HS-27A (cell line): ENCODE measurements at places on chromosomes 5 and 9.

DNA sequence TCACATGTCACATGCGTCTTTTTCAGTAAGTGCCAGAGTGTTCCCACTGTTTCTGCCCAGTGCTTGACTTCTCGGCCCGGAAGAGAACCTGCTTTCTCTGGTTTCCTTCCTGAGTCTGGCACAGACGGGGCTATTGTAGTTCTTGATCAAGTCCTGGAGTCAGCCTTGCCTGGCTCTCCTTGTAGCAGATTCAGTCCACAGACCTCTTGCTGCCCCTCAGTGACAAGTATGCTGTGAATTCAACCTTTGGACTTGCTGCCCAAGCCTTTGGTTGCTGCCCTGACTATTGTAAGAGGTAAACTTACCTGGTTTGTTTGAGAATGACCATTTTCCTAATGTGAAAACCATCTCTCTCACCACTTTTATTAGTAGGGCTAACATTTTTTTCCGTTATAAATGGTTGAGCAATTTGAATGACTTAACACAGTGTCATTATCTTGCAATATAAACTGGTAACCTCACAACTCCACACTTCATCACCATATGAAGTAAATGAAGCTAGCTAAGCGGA lies 24.7 kb downstream of the ZBTB34 start:
- no peak for DNase-seq

GRCh38 chr5:77946381-77947040 lies 170.4 kb upstream of the TBCA start:
- no peak for DNase-seq

DNA sequence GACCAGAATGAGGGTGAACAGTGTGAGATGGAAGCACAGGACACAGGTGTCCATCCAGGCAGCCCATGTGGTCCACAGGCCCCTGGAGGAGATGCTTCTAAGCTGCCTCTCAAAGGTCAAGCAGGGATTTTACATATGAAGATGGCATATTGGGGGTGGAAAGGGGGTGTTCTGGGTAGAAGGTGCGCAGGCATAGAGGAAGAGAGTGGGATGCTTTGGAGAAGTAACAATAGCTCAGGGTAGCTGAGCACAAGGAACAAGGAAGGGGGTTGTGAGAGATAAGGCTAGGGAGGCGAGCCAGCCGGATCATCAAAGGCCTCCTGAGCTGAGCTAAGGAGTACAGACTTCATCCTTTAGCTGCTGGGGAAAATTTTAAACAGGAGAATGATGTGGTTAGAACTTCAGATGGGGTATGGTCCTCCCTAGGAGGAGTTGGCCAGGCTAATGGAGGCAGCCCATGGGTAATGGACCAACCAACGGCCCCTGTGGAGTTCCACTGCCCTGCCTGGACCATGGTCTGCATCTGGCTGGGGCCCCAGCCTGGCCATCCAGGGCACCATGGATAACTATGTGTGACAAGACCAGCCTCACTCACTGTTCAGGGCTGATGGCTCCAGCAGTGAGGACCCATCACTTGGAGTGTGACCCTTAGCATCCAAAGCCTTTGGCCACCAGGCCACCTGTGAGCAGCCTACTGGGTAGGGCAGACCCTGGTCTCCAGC lies 86.8 kb upstream of the TBC1D2 start:
- no peak for DNase-seq

GRCh38 chr5:81247441-81247972 lies 14.4 kb downstream of the CKMT2 start:
- DNase-seq: no peak

DNA sequence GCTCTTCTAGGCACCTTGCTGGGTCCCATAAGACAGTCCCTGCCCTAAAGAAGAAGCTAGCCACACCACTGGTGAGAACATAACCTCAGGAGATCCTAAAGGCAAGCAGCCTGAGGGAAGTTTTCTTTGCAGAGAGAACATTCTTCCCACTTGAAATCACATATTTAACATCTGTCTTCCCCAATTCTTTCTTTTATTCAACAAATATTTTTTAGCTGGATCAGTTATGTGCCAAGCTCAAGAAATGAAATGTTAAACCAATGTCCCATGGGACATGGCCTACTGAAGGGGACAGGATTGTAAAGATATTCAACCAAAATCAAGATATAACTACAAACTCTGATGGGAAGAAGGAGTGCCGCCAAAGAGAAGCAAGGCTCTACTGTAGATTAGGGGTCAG lies 36.5 kb downstream of the FOXI1 start:
- no peak for DNase-seq

- no peak for DNase-seq
These were observed 47.3 kb downstream of the MED27 start for GRCh38 chr9:132032238-132032950.

DNA sequence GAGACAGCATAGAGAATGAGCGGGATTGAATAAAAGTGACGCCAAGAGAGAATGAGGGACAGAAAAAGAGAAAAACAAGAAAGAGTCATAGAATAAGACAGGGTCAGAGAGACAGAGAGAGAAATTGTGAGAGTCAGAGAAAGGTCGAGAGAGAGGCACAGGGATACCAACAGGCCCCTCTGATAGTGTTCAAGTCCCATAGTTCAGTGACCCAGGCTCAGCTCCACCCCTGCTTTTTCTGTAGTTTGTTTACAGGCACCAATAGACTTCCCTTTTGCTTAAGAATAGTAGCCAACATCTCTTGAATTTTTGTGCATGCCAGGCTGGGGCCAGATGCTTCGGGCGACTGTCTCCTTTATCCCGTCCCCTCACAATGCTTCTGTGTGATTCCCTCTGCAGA lies 62.5 kb downstream of the ARHGEF37 start:
- DNase-seq: no peak

- no peak for DNase-seq
These were observed 35.8 kb downstream of the C7 start for GRCh38 chr5:40945111-40945510.

DNA sequence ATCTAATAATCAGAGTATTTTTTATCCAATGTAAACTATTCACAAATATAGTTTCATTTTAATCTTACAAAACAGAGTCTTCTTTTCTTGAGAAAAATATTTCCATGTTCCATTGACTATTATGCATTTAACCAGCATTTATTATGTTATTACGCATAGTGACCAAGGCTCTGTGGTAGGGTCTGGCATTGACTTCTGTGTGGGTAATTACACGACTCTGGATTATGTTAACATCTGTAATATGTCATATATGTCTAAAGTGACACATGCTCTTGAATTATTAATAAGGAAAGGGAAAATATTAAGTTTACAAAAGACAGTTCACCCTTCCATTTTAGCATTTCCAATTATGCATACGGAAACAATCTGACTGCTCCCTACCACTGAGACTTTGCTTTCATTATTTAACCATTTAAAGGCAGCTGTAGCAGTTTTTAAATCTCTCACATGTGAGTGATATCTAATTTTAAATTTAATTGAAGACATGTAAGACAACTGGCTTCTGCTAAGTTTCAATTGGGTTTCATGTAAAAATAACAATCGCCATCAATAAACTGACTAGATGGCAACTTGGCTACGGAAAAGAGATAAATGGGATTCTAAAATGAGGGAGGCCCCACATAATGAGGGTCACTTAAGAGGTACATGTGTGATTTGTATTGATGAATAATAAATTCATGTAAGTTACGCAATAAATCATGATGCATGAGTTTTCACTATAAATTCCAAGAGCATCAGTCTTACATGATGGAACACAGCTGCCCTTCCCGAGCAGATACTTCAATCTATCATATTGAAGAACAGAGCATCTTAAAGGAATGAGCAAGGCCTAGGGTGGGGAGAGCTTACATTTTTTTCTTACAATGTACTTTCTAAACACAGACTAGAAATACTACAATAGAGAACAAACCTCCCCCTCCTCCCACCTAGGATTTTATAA lies 1056.8 kb downstream of the MAT2B start:
- DNase-seq: no peak

GRCh38 chr9:20659474-20659967 lies 24.5 kb upstream of the FOCAD start:
- DNase-seq: no peak

- DNase-seq: no peak
These were observed 982.5 kb downstream of the MAT2B start for GRCh38 chr5:164487939-164488338.

DNA sequence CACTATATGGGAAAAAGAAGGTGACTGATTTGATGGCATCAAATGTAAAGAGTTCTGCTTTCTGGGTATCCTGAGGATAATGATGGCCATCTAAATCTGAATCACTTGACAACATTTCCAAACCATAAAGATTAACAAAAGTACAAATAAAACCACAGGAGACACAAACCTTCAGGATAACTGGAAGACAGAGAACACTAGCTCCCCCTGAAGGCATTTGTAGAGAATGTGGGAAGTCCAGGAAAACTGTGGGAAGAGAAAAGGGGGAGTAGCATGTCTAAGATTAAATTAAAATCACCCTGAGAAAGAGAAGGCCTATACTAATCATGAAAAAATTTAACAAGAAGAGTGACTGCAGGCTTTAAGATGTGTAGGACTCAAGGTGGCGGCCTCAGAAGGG lies 116.2 kb downstream of the PRELID2 start:
- DNase-seq: no peak

GRCh38 chr5:139272471-139273321 lies 20.8 kb upstream of the MATR3 start:
- DNase-seq: no peak

GRCh38 chr5:103502662-103503061 lies 59.9 kb downstream of the NUDT12 start:
- DNase-seq: no peak

GRCh38 chr5:71836559-71837112 lies 117.6 kb downstream of the CARTPT start:
- no peak for DNase-seq
